GOT3 (cell line): ENCODE measurements at places on chromosomes 16 and 17.

DNA sequence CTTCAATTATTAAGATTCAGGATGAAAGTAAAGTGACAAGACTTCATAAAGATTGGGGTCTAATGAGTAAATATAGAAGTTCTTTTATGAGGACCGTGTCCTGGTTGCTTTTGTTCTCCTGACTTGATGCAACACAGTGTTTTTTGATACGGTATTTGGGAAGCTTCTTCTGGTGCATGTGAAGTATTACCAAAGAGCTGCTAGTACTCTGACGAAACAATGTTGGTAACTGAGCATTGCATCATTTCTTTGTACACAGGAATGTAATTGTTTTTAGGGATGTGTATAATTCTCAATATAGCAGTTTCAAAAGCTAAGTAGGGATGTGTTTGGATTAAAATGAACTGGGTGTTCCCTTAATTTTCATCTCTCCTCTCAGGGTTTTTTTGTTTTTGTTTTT lies 15.9 kb downstream of the KPNB1 start:
- DNase-seq = no peak

- DNase-seq = no peak
Observed at GRCh38 chr16:21713549-21714368, 50.0 kb downstream of the OTOA start.

GRCh38 chr17:78971756-78972506 lies 7.8 kb downstream of the LGALS3BP start:
- DNase-seq = no peak

DNA sequence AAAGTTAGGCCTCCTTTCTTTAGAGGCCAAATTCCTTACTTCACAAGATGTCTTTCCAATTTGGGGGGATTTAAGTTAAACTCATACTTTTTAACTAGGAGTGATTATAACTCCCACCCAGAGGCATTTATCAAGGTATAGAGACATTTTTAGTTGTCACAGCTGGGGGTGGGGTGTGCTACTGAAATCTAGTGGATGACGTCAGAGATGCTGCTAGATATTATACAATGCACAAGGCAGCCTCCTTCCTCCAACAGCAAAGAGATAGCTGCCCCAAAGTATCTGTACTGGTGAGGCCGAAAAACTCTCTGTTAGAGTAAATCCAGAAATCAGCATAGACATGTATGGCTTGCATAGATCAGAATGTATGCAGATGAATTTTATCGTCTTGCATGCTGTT lies 324.0 kb downstream of the HS3ST4 start:
- DNase-seq = no peak

GRCh38 chr17:57368637-57369336 lies 112.5 kb downstream of the MSI2 start:
- no peak for DNase-seq

GRCh38 chr17:76523084-76524037 lies 14.1 kb downstream of the CYGB start:
- no peak for DNase-seq

DNA sequence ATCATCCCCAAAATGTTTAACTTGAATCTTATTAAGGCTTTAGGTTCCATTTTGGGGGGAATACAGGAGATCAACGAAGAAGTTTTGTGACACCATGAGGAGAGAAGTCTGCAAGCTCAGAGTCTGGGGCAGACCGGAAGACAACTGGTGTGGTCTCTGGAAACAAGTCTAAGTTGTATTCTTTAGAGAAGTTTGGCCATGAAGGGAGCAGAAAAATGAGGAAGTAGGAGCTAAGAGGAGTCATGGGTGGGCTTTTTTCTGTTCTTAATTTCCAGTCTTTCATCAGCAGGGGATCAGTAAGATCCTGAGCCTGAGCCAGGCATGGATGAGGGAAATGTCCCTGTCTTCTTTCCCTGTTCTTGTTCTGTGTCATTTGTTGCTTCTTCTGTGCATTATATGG lies 35.8 kb upstream of the NF1 start:
- DNase-seq = no peak
